ENCODE measurements at places on chromosomes 12 and 14.
A peak's percentile ranks its signal among the peaks of the same experiment; 100 is the strongest.

GRCh38 chr12:9694241-9694640 lies 24.7 kb downstream of the CLEC2D start:
- no peak for DNase-seq

- DNase-seq = peak; percentile 83
These were observed 171.5 kb downstream of the PTPN11 start for GRCh38 chr12:112590281-112590680.

- DNase-seq = no peak
These were observed 88.6 kb downstream of the MGST1 start for GRCh38 chr12:16435875-16436554.

DNA sequence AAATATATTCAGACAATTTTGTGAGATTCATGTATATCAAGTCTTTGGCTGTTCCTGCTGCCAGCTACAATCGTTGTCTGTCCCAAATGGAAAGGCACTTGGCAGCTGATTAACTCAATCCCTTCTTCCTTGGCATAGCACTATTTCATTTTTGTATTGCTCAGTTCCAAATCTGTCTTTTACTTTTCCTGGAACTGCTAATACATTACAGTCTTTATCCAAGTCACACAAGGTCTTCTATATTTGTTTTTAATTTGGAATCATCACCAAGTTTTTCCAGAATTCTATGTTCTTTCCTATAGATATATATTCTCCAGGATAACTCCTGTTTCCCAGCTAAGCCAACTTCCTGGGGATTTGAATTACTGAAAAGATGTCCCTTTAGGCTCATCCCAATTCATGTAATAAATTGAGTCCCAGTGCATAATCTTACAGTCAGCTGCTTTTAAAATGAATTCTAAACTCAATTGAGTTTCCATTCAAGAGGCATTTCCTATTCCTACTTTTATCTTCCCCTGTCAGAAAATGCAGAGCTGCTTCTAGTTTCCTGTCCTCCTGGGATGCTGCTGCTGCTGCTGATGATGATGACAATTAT lies 45.9 kb downstream of the DYRK2 start:
- no peak for DNase-seq

DNA sequence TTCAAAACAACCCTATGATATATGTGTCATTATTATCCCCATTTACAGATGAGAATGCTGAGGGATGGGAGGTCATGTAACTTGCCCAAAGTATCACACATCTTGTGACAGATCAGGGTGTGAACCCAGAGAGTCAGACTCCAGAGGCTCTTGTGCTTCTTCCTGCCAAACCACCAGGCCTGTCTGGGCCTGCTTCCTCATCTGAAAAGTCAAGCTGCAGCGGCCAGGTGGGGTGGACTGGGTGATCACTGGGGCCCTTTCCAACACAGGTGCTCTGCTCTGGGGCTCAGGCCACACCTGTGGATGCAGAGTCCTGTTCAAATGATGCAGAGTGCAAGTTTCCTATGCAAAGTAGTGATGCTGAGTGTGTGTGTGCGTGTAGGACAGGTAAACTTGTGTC lies 26.7 kb downstream of the TSPAN11 start:
- no peak for DNase-seq

DNA sequence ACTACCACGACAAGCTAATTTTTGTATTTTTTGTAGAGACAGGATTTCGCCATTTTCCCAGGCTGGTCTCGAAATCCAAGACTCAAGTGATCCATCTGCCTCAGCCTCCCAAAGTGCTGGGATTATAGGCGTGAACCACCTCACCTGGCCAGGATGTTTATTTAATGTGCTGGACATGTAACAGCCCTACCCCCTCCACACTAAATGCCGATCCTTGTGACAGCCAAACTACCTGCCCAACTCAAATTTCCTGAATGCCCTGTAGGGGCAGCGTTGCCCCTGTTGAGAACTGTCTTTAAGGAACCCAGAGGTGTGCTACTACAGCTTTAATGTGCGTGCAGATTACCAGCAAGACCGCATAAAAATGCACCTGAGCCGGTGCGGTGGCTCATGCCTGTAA lies 48.1 kb downstream of the KCNK13 start:
- DNase-seq = no peak

- DNase-seq = no peak
These were observed 1.5 kb downstream of the BCL2L14 start for GRCh38 chr12:12072064-12072760.

DNA sequence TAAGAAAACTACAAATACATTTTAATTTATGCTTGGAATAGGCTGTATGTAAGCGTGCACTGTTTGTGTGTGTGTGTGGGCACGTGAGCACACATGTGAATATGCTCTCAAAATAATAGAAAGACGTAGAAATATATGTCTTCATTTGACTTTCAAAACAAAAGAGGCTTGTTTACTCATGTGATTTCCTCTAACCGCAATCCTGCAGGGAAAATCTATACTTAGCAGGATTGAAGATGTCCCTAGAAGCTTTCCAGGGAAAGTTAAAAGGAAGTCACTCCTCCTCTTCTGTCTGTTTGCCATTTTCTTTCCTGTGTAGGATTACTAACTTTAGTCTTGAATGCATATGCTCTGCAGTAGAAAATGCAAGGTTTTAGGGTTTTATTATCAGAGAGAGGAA lies 404.7 kb downstream of the MDGA2 start:
- DNase-seq = no peak

GRCh38 chr12:131618303-131618658 lies 92.6 kb upstream of the SFSWAP start:
- DNase-seq = no peak

- no peak for DNase-seq
These were observed 5.2 kb downstream of the PGAM5 start for GRCh38 chr12:132715874-132716273.

DNA sequence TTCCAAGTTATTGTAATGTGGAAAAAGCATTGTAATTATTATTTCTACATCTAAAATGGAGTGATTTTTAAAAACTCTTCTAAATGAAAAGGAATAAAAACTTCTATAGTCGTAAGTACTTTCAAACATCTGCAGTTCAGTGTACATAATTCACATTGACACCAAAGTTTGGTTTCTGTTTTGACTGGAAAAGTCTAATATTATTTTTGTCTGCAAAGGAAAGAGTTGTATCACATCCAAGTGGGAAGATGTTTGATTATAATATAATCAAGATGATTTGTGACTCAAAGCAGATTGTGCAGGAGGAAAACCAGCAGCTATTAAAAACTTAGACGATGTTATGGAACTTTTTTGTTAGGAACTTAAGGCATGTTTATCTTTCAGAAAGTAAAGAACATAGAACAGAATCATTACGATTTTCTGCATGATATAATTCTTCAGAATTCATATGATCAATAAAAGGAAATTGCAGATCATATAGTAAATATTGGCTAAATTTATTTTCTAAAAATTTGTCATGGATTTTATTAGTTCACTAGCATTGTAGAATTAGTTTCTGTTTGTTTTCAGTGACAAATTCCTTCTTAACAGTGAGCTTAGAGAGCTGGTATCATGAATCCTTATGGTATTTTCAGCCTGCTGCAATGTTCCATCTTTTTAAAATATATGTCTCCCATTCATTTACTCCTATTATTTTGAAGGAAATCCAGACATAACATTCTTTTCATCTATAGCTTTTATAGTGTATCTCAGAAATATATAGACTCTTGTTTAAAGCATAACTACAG lies 145.8 kb downstream of the MIPOL1 start:
- no peak for DNase-seq

DNA sequence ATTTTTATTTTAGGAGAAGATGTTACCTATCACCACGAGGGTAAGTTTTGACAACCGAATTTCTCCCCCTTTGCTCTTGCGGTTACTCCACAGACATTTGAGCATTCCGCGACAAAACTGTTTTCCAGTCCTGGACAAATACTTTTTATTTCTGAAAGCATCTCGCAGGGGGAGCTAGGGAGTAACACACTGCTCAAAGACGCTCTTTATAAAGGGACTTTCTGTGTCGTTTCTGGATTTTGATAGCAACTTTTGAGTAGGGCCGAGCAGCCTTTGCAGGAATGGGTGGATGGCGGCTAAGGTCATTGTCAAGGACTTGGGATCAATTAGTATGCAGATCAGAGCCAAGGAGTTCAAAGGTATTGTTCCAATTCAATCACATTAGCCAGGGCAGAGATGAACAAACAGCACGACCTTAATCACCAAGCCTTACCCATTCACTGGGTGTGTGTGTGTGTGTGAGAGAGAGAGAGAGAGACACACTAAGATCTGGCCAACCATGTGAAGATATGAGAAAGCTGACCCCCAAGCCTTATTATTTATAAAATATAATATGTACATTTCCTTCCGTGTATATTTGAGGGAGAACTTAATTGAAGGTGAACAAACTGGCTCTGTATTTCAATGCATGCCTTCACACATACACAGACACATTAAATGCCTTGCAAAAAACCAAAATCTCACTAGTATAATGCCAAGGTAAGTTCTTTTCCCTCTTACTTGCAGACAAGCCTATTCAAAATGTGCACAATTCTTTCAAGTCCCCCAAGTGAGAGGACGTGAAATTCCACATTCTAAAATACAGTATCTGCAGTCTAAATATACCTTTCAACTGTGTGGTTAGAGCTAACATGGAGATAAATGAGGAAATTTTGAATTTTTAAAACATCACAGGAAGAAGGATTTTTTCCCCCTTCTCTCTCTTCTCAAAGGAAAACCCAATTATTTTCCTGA lies 613.8 kb downstream of the VRK1 start:
- no peak for DNase-seq

- DNase-seq = no peak
These were observed 395.0 kb upstream of the TBX3 start for GRCh38 chr12:115078990-115079389.

GRCh38 chr14:65802196-65802595 lies 389.7 kb downstream of the FUT8 start:
- DNase-seq = no peak

DNA sequence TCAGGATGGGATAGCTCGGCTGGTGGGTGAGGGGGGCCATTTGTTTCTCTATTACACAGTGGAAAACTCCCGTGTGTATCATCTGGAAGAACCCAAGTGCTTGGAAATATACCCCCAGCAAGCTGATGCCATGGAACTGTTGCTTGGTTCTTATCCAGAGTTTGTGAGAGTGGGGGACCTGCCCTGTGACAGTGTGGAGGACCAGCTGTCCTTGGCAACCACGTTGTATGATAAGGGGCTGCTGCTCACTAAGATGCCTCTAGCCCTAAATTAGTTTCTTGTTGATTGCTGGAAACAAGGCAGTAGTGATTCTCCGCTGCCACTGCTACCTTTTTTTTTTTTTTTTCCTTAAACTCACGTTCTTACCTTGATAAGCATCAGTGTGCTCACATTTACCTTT lies 1.9 kb downstream of the RIOX1 start:
- DNase-seq = no peak

- DNase-seq = no peak
These were observed 16.7 kb downstream of the CCNK start for GRCh38 chr14:99497894-99498293.

- no peak for DNase-seq
These were observed 111.6 kb downstream of the SCN8A start for GRCh38 chr12:51702587-51702986.

- peak; percentile 49 for DNase-seq
These were observed 806.2 kb downstream of the GALC start for GRCh38 chr14:87186737-87187136.

DNA sequence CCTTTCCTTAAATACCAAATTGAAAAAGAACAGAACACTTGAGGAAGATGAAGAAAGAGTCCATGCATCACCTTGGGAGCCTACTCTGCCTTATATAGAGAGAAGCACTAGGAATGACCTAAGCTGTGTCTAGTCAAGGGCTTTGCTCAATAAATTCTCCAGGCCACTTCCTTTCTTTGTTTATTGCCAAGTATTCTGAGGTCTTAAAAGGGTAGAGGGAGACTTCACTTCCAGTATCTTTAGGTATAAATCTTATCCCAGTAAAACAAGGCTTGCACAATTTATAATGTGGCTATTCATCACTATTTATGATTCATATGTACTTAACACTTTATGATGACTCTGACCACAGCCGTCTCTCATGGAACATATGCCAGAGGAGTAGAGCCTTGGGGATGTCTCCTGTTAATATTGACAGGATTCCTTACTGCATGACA lies 85.1 kb upstream of the ARHGAP5 start:
- DNase-seq = no peak

- DNase-seq = no peak
These were observed 577 bp downstream of the DTX3 start for GRCh38 chr12:57604992-57605810.

- no peak for DNase-seq
These were observed 47.2 kb downstream of the UBE3B start for GRCh38 chr12:109524466-109525278.

All from NT2/D1 (cell line).